NCI-H1092 (cell line): ENCODE measurements at places on chromosomes 12 and 14.

DNA sequence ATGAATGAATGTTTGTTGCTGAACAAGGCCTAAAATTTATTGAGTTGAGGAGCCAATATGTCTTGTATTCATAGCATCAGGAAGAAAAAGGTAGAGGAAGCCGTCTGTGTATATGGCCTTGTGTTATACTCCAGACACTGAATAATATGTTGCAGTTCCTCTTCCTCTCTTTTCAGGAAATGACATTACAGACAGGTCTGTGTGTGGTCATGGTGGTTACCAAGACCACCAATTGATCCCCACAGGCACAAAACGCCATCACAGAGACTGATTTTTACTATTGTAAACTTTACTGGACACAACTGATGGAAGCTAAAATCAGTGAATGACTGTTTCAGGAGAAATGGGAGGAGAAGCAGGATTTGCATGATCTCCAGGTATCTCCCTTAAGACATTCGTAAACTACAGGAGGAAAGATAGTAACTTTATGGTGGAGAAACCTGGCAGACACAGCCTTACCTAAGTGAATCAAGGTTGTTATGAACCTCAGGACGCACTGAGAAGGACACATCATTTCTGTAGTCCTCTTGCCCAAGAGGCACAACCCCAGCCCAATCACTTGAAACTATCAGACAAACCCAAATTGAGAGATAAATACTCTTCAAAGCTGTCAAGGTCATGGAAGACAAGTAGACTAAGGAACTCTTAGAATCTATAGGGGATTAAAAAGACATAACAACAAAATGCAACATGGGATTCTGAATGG lies 334.1 kb upstream of the RGS6 start:
- no peak for DNase-seq

GRCh38 chr14:66104486-66104885 lies 381.7 kb upstream of the CCDC196 start:
- no peak for DNase-seq

DNA sequence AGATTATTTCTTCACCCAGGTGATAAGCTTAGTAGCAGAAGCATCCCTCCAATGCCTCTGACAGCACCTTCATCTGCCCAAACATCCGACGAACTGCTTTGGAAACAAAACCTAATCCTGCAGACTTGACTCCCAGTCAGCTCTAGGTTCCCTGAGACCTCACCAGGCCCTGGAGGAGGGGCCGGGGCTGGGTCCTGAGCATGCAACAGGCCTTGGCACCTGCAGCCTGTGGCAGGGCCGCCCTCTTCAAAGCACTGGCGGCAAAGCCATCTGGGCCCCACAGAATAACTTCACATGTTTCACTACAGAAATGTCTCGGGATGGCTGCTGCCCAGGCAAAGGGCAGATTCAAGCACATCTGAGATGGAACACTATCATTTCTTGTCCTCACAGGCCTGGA lies 133.3 kb downstream of the PIWIL1 start:
- DNase-seq: no peak

- no peak for DNase-seq
Observed at GRCh38 chr12:42360747-42361403, 34.9 kb downstream of the PPHLN1 start.
